ENCODE measurements at places on chromosomes 7 and 10.
A peak's percentile ranks its signal among the peaks of the same experiment; 100 is the strongest.

- peak; percentile 56 for DNase-seq
Observed at GRCh38 chr10:36349445-36350078, 707.5 kb upstream of the FZD8 start.

DNA sequence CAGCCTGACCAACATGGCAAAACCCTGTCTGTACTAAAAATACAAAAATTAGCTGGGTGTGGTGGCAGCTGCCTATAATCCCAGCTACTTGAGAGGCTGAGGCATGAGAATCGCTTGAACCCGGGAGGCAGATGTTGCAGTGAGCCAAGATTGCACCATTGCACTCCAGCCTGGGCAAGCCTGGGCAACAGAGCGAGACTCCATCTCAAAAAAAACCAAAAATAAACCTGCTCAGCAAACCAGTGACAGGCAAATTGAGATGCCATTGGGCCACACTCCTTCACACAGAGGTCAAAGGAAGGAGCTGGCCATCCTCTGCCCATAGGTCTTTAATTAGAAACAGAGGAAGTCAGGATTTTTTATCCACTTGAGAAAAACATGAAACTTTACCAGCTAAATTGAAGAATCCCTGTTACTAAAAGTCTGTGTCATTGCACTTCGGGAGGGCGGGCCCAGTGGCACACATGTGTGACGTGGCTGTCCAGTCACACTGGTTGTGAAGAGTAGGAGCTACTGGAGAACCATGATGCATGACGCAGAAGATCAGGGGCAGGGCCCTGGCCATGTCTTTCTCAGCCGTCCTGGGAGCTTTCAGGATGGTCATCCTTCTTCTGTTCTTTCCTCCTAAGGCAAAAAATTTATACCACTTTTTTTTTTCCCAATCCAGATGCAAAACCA, 118.3 kb upstream of the ZNF438 start:
- DNase-seq, result no peak

DNA sequence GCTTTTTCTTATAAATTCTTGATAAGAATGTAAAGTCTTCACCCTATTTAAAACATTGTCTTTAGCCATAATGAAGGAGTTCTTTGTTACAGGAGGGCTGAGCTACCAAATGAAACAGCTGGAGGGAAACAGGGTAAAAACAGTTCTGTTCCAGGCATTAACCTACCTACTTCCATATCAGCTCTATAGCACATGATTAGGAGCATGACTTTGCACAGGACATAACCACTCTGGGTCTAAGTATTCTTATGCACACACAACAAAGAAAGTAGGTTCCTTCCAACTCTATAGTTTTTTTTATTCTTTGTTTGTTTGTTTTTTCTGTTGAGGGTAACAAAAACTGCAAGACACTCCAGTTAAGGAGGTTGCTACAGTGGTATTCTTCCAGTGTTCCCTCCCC, 52.7 kb downstream of the SCIN start:
- DNase-seq, result no peak

- no peak for DNase-seq
Observed at GRCh38 chr10:17100586-17100985, 29.0 kb downstream of the CUBN start.

GRCh38 chr7:31692871-31693270, 5.9 kb downstream of the PPP1R17 start:
- no peak for DNase-seq

GRCh38 chr10:109040622-109041021, 882.7 kb downstream of the XPNPEP1 start:
- DNase-seq, result no peak

DNA sequence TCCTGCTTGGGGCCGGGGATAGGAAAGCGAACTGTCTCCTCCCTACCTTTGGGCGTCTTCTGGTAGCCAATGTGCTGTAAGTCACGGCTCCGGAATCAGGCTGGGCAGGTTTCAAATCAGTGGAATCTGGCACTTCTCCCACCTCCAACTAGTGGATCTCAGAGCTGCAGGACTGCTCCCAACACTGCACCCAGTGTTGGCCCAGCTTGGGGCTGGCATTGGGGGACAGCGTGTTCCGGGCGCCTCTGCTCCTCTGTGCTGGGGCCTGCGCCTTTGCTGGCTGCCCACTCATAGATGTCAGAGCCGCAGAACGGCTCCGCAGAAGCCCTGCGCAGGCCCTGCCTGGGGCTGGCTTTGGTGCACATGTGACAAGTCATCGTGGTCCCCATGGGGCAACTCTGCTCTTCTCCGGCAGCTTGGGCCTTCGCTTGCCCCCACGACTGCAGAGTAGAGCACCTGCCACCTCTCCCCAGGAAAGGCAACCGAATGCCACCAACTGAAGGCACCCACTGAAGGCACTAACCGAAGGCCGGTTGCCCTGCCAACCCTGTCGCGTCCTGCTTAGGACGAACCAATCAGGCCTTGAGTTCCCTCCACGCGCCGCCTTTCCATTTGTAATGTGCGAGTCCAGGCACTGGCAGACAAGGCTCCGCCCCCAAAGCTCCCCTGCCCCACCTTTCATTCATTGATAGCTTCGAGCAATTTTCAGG, 85.5 kb upstream of the ABI1 start:
- peak; percentile 30 for DNase-seq

DNA sequence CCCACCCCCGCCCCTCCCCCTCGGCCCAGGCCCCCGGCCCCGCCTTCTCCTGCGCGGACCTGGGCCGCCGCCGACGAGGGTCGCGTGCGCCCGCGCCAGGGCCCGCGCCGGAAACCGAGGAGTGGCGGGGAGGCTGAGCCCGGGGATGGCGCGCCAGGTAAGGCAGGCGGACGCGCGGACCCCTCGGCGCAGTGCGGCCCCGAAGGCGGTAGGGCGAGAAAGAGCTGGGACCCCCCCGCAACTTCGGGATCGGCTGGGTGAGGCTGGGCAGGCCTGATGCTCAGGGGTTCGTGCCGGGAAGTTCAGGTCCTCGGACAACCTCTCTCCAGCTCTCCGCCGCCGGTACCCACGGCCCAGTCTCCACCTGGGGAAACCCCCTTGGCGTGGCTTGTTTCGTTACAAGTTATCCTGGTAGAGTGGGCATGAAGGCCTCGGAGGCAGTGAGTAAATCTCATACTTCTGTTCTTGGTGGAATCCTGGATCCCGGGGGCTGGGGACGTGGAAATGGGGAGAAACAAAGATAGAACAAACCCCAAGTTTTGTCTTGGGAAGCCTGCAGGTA, 58.4 kb downstream of the ZNF467 start:
- DNase-seq, result no peak
